WERI-Rb-1 (cell line): ENCODE measurements at places on chromosomes 11 and 22.

GRCh38 chr11:48003926-48004325, 23.6 kb downstream of the PTPRJ start:
- DNase-seq, result no peak

- no peak for DNase-seq
These were observed 69.2 kb downstream of the ISX start for GRCh38 chr22:35135165-35135564.

- DNase-seq, result no peak
These were observed 12.0 kb downstream of the FRMD8 start for GRCh38 chr11:65398362-65398910.

DNA sequence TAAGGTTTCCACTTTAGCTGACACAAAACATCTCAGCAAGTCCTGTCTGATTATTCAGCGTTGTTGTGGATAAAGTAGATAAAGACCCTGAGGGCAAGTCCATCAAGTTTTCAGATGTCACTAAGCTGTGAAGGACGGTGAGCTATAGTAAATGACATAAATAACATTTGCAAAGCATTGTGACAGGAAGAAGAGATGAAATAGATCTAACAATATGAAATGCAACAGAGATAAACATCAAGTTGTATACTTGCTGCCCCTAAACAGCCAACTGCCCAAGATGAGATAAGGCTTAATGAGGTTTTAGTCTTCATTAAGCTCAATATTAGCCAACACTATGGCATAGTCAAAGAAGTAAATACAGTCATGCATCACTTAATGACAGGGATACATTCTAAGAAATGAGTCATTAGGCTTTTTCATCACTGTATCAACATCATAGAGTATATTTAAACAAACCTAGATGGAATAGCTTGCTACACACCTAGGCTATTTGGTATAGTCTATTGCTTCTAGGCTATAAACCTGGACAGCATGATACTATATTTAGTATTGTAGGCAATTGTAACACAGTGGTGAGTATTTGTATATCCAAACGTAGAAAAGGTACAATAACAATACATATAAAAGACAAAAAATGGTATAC, 625.1 kb upstream of the ANO5 start:
- DNase-seq, result no peak

DNA sequence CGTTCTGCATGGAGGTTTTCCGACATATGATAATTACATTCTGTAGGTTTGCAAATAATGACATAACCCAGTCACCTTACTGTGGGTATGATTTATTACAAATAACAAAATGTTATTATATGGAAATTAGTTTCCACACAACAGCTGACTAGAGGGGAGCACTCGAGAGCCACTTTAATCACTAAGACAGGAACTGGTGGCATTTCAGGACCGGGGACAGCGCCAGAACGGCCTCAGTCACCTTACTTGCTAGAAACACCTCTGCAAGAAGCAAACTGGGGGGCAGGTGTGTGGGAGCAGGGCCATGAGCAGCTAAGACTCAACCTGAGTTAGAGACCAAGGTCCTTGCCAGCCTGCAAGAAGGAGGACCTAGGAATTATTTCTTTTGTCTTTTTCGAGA, 199.9 kb downstream of the DSCAML1 start:
- no peak for DNase-seq

- no peak for DNase-seq
These were observed 149.8 kb downstream of the TTC17 start for GRCh38 chr11:43508511-43508918.

GRCh38 chr11:32615422-32615821, 31.8 kb downstream of the EIF3M start:
- DNase-seq, result no peak

DNA sequence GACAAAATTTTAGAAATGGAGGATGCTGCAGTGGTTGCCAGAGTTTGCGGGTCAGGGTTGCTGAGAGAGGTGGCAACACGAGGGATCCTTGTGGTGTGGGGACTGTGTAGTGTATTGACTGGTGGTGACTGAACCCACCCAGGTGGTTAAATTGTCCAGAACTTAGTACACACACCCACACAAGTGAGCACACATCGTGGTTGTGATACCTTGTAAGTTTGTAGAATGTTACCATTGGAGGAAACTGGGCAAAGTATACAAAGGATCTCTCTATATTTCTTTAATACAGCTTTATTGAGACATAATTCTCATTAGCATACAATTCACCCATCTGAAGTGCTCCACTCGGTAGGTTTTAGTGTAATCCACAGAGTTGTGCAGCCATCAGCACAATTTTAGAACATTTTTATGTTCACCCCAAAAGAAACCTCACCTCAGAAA, 56.1 kb downstream of the MED15 start:
- DNase-seq, result no peak

DNA sequence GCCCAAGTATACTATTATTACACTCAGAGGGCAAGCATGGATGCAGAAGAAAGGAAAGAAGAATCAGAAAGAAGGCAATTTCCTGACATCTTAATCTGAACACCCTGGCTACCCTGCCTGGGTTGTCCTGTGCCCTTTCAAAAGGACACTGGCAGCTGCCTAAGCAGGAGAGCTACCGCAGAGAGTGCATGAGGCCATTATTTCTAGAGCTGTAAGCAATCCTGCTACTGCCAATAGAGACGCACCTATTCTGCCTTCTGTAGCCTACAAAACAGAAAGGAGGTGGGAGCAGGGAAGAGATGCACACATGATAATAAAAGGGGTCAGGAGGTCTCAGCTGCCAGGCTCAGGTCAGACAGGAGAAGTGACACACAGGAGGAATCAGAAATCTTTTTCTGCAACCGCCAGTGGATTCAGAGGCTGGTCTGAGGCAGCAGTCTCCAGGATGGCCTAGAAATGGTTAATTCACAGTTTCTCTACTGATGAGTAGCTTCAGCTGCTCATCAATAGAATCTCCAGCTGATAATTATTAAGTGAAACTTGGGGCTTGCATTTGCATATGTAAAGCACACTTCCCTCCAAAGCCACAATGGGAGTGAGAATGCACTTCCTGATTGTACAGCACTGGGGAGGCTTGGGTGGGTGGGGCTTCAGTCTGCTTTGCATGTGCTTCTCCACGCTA, 253.9 kb downstream of the LARGE1 start:
- DNase-seq, result no peak

DNA sequence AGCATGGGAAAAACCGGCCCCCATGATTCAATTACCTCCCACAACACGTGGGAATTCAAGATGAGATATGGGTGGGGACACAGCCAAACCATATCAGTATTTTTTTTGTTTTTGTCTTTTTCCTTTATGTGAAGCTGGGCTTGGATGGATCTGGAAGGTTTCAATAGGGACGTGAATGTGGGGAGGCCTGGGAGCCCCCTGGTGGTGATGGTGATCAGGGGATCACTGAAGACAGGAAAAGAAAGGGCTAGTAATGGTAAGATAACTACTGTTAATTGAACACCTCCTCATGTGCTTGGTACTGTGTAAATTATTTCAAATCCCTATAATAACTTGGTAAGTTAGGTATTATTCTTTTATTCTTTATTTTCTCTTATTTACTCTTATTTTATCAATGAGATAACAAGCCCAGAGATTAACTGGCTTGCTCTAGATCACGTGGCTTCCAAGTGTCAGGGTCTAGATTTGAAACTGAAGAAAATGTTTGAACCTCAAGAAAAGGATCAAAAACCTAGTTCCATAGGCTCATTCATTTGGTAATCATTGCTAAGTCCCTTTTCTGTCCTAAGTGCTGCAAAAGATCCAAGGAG, 364.2 kb downstream of the TENM4 start:
- DNase-seq, result peak; percentile 60

- peak; percentile 92 for DNase-seq
These were observed 23.1 kb downstream of the MICAL3 start for GRCh38 chr22:18001040-18001893.

- DNase-seq, result no peak
These were observed 649 bp downstream of the SELENOO start for GRCh38 chr22:50201191-50202129.

GRCh38 chr11:93740031-93740729, 1.1 kb downstream of the TAF1D start:
- DNase-seq, result peak; percentile 17

GRCh38 chr11:9643751-9644150, 20.1 kb upstream of the SWAP70 start:
- no peak for DNase-seq

DNA sequence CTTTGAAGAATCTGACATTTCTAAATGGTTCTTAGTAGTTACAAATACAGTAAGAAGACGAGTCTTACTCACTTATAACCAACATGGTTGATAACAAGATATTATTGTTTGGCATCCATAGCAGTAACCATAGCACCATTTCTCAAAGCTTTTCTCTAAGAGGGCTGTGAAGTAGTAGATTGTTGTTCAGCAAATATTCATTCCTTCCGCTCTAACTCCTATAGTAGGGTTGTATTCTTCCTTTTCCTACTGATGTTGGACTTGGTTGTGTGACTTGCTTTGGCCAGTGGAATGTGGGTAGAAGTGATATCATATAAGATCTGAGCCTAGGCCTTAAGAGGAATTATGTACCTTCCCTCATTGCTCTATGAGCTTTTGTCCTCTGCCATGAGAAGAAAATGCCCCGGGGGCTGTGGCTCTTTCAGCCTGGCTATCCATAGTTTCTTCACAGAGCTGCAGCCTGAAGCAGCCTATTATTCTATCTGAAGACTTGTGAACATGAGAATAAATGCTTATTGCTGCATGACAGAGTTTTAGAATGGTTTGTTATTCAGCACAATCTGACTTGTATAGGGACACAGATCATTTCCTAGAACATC, 28.9 kb upstream of the ZBED5 start:
- DNase-seq, result no peak

GRCh38 chr11:103499710-103500340, 390.6 kb downstream of the DYNC2H1 start:
- DNase-seq, result no peak

DNA sequence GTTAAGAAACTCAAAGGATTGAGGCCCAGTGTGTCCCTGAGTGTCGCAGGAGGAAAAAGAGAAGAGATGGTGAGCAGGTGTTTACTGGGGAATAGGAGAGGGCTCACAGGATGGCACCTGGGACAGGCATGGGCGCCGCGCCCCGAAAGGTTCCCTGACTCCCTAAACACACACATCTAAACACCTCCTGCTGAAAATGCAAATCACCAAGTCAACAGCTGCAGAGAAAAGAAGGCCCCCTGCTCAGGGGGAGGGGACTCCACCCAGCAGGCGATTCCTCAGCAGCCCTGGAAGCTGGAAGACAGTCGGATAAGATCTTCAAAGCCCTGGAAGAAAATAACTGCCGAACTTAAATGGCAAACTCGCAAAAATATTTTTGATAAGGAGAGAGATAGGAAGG, 377.2 kb downstream of the BRD1 start:
- no peak for DNase-seq

DNA sequence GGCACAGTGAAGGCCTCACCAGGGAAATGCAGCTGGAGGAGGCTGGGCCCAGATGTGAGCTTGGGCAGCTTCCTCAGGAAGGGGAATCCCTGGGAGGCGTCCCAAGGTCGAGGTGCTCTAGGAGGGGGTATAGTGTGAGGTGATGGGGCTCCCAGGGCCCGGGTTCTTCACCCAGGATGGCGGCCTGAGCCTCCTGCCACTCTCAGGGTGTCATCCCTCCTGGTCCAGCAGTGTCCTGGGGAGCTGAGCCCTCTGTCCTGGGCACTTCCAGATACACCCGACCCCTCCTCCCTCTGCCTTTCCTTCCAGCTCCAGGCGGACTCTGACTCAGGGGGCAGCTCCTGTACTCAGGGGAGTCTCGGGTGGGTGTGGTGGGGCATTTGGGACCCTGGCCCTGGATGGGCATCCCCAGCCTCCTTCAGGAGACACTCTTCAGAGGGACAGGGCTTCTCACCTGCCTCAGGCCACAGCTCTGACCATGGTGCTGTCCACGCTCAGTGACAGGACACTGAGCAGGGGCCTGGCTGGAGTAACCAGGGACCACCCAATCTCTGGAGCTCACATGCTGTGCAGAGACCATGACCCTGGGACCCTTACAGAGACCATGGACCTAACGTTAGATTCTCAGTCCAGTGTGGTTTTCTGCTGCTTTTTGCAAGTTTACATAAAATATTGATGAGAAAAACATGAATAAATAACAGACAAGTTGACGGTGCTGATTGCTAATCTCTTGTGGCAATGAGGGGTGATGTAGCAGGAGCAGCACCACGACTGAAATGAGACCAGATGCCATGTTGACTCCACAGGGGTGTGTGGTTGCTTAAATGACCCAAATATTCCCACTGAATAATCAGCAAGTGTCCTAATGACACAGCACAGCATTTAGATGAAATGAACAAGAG, 101.9 kb downstream of the GGTLC2 start:
- DNase-seq, result no peak

GRCh38 chr11:36119300-36119699, 169.9 kb downstream of the COMMD9 start:
- no peak for DNase-seq

DNA sequence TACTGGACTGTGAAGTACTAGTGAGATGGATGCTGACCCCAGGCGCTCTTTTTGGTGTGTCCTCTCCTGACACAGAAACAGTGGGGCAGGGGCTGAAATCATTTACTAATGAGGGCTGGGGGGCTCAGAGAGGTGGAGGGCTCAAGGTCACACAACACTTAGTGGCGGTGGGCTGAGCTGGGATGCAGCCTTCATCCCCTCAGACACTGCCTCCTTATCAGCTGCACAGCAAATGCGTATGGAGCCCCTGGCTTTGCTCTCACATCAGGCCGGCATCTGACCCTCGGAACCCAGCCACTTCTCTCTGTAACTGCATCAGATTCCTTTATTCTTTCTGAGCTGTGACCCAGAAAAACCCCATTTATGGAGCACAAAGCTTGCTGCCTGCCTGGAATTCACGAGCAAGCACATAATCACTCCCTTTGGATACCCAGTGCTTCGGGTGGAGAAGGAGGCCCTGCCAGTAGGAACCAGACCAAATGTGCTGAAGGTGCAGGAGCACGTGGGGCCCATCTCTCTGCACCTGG, 736.6 kb downstream of the TBC1D22A start:
- DNase-seq, result no peak

DNA sequence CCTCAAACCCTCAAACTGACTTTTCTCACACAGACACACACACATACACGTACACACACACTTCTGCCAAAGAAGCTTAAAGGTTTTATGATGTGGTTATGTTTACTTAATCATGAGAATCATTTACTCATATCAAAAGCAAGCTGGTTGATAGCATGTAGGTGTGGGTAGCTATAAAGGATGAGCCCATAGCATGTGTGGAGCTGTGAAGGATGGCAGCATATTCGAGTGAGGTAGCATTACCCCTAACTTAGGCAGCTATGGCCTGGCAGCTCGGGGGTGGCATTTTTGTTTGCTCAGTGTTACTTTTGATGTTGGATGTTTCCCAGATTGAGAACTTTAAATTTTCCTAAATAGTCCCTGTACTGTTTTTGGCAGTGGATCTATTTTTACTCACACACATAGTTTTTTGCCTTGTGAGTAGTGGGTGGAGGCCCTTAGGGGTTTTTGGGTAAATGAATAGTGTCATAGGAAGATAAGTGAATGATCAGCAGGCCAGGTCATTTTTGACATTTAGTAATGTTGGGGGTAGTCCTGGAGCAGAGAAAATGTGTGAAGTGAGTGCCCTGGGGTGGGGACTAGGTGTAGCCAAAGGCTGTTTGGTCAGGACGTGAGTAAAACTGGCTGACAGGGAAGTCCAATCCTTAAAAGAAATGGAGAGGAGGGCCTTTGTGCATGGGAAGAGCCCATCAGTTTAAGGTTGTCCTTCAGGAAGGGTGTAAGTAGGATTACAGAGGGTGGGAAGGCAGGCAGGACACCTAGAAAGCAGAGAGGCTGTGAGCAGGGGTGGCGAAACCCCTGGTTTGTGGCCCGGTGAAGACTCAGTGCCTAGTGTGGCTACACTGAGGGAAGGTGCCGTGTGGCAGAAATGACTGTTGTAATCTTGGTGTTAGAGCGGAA, 7.1 kb downstream of the YWHAH start:
- no peak for DNase-seq

- DNase-seq, result no peak
These were observed 2.8 kb downstream of the IGSF9B start for GRCh38 chr11:133953999-133954398.
